Activated T-helper 1 cell treated with anti-CD3 and anti-CD28 coated beads, Interleukin-12 subunit alpha, Interleukin-12 subunit beta, Interleukin-2, Interleukin-4 antibody, amounts not matched to agents 30 ng/mL and 10 ng/mL and 1 ng/mL, durations not matched to agents 14 hours and 24 hours and 36 hours (primary cell): ENCODE measurements at places on chromosomes 5 and 9. TPM values are rescaled to one million over a fixed set of nuclear protein-coding genes. Genes with fewer than 3 reads are reported as not detected.

NME5 gene
- not detected in 2 replicates for total RNA-seq

OR13C5 gene
- not detected in 2 replicates for total RNA-seq

PCDHGB2 gene
- total RNA-seq, result 0.47 and 0.93 TPM in 2 replicates

PLAC8L1 gene
- total RNA-seq, result 0.37 and 0.99 TPM in 2 replicates

HTR4 gene
- not detected in 2 replicates for total RNA-seq

ADGRD2 gene
- not detected in 2 replicates for total RNA-seq

SKP2 gene
- total RNA-seq, result 54.6 and 61.2 TPM in 2 replicates

PCDHB16 gene
- total RNA-seq, result not detected in 2 replicates

PLPP7 gene
- 0.10 TPM in 1 of 2 replicates, not detected in the other for total RNA-seq

HRH2 gene
- total RNA-seq, result 94.7 and 96.9 TPM in 2 replicates

NR5A1 gene
- not detected in 2 replicates for total RNA-seq

SLC36A2 gene
- not detected in 2 replicates for total RNA-seq

PCDHB14 gene
- not detected in 2 replicates for total RNA-seq

IFNA16 gene
- total RNA-seq, result not detected in 2 replicates

KCNIP1 gene
- total RNA-seq, result not detected in 2 replicates

CDO1 gene
- total RNA-seq, result 0.49 and 0.66 TPM in 2 replicates

INSL6 gene
- total RNA-seq, result not detected in 2 replicates

SH3RF2 gene
- 0.18 TPM in 1 of 2 replicates, not detected in the other for total RNA-seq

RNF180 gene
- not detected in 2 replicates for total RNA-seq

OLFM1 gene
- 0.47 and 0.66 TPM in 2 replicates for total RNA-seq

BTNL3 gene
- not detected in 2 replicates for total RNA-seq

LHX6 gene
- 0.08 TPM in 1 of 2 replicates, not detected in the other for total RNA-seq

CTSL gene
- 1.5 and 2.5 TPM in 2 replicates for total RNA-seq

UIMC1 gene
- total RNA-seq, result 57.0 and 70.6 TPM in 2 replicates

MATR3 gene
- total RNA-seq, result 232 and 258 TPM in 2 replicates

C6 gene
- total RNA-seq, result not detected in 2 replicates

PTGS1 gene
- 0.54 and 0.61 TPM in 2 replicates for total RNA-seq

AGXT2 gene
- total RNA-seq, result not detected in 2 replicates

TNFAIP8 gene
- total RNA-seq, result 214 and 219 TPM in 2 replicates

ITK gene
- total RNA-seq, result 251 and 259 TPM in 2 replicates

SEMA6A gene
- 0.23 and 0.39 TPM in 2 replicates for total RNA-seq

TMC1 gene
- not detected in 2 replicates for total RNA-seq
